CD4-positive, alpha-beta T cell treated with Interleukin-6 at 100 ng/mL for 8 hours (primary cell): ENCODE measurements at places on chromosomes 5 and 9.

DNA sequence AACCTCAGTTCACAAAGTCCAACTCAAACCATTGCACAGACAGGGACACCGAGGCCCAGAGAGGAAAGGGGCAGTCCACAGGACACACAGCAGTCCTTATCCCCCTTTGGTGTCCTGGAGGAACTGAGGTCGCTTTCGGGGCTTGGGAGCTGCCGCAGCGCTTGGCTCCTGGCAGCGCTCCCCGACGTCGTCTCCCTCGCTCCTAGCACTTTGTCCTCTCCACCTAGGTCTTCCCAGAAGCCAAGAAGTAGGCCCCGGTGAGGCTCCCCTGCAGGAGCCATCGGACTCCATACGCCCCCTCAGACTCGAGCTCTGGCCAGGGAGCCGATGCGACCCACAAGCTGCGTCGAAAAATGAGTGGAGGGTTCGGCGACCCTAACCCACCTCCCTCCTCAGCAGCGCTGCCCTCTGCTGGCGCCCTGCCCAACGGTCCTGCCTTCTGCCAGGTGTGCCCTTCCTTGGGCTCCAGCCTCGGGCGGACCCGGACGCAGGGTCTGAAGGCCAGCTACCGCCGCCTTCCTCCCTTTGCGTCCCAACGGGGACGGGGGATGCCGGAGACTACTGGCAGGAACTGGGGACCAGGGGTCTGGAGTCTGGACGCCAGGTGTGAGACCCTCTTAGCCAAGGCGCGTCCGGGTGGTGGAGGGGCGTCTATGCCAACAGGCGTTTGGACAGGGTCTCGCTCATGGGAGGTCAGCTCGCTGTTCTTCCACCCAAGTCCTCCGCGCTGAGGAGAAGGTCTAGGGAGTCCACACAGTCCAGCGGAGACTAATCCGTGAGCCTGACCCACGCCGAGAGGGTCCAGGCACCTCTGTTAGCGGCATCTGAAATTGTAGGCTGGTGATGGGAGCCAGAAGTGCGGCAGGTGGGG lies 2.1 kb upstream of the PRDM12 start:
- DNase-seq: no peak

DNA sequence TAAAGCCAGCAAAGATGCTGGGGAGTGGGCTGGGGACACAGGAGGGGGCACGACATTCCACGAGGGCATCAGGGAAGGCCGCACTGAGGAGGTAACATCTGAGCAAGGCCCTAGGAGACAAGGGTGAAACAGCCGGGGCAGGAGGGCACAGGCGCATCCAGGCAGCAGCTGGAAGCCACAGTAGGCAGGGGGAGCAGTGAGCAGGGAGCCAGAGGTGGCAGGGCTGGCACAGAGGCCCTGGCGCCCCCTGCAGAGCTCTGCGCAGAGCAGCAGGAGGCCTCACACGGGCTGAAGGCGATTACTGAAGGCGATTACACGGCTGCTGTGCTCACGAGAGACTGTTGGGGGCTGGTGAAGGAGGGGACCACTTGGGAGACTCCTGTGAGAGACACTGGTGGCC lies 15.4 kb downstream of the LMAN2 start:
- no peak for DNase-seq

DNA sequence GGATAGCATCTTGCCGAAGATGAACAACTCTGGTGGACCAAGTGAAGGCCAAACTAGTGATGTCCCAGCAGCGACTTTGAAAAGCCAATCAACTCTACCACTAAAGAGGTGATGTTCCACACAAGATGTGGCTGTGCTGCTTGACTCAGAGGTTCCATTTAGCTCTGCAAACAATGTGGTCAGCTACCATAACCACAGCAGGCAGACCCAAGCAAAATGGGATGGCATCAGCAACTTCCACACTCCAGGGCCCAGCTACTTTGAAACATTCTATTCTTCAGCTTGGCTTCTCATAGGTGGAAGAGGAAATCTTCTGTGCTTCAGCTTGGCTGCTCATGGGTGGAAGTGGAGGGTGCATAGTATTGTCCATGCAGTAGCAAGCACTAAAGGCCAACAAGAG lies 70.5 kb downstream of the IRX2 start:
- no peak for DNase-seq

DNA sequence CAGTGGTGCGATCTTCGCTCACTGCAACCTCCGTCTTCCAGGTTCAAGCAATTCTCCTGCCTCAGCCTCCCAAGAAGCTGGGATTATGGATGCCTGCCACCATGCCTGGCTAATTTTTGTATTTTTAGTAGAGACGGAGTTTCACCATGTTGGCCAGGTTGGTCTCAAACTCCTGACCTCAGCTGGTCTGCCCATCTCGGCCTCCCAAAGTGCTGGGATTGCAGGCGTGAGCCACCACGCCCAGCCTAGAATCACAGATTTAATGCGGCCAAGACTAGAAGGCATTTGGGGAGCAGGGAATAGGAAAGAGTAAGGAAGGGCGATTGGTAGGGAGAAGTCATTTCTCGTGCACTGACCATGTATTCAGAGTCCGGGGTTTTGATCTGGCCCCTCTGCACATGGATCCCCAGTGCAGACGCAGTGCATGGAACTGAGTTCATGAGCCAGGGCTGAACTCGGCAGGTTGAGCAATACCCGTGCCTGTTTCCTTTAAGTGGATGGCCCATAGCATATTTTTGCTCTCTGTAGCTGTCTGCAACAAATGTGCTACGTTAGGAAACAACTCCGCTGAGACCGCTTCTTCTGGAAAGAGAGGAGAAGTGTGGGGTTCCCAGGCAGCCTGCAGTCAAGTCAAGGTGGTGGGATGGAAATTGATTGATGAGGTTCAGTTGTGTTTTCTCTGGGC lies 3.4 kb upstream of the HMCN2 start:
- no peak for DNase-seq

DNA sequence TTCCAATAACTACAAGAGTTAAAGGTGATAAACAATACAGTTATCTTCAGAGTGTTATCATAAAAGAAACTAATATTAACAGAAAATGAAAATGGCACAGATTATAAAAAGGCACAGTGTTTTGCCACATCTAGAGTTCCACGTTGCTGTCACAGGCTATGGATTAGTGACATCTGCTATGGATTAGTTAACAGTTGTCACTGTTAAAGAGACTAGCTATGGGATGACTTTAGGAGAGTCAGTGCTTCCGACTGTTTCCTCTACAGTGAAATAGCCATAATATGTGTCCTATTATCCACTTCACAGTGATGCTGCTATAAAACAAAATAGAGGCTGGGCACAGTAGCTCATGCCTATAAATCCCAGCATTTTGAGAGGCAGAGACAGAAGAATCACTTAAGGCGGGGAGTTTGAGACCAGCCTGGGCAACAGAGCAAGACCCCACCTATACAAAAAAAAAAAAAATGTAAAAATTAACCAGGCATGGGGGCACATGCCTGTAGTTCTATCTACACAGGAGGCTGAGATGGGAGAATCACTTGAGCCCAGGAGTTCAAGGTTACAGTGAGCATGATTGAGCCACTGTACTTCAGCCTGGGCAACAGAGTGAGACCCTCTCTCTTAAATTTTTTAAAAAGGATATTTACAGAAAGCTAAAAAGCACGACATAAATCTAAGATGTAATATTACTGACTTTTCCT lies 19.7 kb downstream of the MAPKAP1 start:
- DNase-seq: no peak

DNA sequence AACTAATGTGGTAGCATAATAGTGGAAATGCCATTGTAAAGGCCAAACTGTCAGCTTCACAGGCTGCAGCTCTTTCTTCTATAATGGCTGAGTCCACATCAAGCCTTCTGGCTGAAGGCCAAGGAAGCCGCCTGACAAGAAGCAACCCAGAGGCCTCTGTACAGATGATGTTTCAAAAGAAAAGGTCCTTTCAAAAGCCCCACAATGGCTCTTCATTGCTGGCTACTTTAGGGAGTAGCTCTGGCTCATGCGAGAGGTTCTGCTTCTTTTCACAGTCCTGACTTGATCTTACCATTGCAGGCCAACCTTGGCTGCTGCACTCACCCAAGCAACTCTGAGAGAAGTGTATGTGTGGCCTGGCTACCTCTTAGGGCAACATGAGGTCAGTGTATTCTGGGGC lies 54.5 kb upstream of the EQTN start:
- DNase-seq: no peak

- DNase-seq: no peak
These were observed 80.0 kb upstream of the TRIO start for GRCh38 chr5:14063138-14063537.

GRCh38 chr9:79551994-79552393 lies 19.8 kb upstream of the TLE4 start:
- DNase-seq: no peak

DNA sequence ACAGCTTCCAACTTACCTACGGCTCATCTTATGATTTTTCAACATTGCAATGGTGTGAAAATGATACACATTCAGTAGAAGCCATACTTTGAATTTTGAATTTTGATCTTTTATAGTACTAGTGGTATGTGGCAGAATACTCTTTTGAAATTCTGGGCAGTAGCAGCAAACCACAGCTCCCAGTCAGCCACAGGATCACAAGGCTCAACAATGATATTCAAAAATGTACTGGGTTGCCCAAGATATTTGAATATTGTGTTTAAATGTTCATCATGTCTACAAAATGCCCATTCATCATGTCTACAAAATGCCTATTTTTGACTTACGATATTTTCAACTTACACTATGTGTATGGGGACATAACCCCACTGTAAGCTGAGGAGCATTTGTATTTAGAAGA lies 81.3 kb upstream of the PRR16 start:
- no peak for DNase-seq

- DNase-seq: peak; percentile 71
These were observed at the start of gene MELK for GRCh38 chr9:36572515-36573418. MELK (plus strand) TSS chr9:36572895; CDS start chr9:36581682, 8,787 bp downstream.

GRCh38 chr5:40985501-40985900 lies 76.2 kb downstream of the C7 start:
- DNase-seq: no peak

GRCh38 chr5:64229163-64229774 lies 63.6 kb downstream of the RNF180 start:
- no peak for DNase-seq

GRCh38 chr9:99253772-99254431 lies 31.8 kb downstream of the SEC61B start:
- DNase-seq: peak; percentile 14

GRCh38 chr5:108516785-108517184 lies 134.9 kb upstream of the FBXL17 start:
- no peak for DNase-seq

GRCh38 chr9:20033511-20033910 lies 244.7 kb upstream of the SLC24A2 start:
- DNase-seq: no peak

DNA sequence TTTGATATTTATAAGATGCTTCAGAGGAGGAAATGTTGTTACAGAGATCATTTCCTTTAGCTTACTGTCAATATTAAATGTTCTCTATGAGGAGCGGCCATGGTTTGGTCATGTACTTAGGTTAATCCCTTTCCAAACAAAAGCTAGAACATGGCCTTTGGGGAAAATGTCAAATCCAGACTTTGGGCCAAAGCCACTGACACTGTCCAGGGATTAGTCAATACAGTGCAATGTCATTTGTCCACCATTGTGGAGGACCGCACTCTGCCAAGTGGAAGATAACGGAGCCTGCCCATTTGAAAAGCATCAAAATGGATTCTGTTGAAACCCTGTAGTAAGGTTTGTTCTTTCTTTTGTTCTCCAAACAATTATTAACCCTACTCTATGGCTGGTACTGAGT lies 50.1 kb downstream of the FRMPD1 start:
- no peak for DNase-seq

GRCh38 chr9:1462626-1463308 lies 412.6 kb downstream of the DMRT2 start:
- no peak for DNase-seq

- DNase-seq: no peak
These were observed 796 bp downstream of the TRIM52 start for GRCh38 chr5:181259974-181260719.

DNA sequence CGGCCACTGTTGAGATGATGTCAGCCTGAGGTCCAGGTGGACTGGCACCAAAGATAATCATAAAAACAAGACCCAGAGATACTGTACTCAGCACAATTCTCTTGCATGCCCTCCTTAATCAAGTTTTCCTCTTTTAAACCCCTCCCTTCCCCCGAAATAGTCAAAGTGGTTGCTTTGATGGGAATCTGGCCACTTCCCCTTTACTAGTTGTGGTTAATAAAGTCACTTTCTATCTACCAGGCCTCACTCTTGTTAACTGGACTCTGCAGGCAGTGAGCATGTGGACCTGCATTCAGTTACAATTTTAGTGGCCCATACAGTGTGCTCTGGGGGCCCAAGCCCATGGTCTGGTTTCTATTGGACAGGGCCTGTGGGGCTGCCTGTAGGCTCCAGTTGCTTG lies 17.5 kb downstream of the FBP2 start:
- DNase-seq: no peak

DNA sequence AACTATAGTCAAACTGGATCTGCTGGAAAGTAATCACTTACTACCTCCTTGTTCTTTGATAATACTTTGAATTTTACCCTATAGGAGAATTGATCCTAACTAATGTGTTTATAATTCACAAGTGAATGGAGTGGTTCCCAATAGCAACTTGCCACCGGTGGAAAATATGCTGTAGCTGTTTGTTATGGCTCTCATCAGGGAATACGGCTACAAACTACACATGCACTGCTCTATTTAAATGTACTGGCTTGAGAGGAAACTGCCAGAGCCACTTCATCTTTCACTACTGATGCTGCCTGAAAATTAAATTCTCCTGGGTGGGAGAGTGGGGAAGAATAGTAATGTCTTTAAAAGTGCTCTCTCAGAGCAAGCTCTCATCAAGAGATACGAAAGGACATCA lies 448.5 kb upstream of the GRAMD2B start:
- no peak for DNase-seq

DNA sequence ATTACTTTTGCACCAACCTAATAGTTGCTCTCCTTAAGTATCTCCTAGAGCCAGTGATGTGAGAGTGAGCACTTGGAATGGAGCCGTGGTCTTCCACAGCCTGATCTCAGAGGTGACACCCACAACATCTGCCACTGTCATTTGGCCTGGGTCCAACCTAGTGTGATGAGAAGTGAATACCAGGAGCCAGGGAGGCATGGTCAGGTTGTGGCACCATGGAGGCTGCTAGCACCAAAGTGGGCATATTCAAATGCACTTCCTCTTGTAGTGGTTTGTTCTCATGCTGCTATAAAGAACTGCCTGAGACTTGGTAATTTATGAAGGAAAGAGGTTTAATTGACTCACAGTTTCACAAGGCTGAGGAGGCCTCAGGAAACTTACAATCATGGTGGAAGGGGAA lies 22.6 kb upstream of the CEP72 start:
- DNase-seq: no peak

GRCh38 chr9:93576258-93577077 lies at the start of gene PHF2:
PHF2 (plus strand) TSS chr9:93576584; CDS start chr9:93576774, 190 bp downstream.
- no peak for DNase-seq

DNA sequence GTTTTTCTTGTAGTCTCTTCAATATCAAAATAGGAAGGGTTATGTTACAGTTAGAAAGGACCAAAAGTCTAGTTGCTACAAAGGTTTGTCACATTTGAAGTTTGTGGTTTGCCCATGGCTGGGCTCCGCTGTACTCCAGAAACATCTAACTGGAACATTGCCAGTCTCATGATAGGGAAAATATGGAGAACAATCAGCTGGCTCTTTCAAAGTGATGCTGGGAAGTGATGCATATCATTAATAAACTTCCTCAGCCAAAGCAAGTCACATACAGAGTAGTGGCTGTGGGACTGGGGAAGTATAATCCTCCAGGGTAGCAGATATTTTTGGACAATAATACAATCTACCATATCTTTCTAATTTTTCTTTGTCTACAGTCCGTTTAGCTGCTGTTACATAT lies 8.8 kb downstream of the BTF3 start:
- no peak for DNase-seq
